Urothelium cell line (cell line): ENCODE measurements at places on chromosomes 1 and 21.

GRCh38 chr1:246724016-246724730, at the start of gene SCCPDH:
SCCPDH (plus strand) TSS chr1:246724409; CDS start chr1:246724423, 14 bp downstream.
- peak; percentile 91 for DNase-seq

DNA sequence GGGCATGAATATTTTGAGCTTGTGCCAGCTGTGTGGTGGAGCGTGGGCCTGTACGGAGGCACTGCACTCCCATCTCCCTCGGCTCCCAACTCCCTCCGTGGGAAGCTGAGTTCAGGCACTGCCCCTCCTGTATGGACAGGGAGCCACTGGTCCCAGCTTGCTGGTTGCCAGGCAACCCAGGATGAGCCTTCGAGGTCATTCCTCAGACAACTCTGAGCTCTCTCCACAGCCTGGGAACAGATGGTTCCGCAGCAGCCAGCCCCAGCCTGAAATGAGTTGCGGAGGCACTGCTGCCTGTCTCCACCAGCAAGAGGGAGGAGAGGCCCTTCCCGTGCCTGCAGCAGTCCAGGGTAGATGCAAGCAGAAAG, 58.4 kb upstream of the TENT5B start:
- DNase-seq: no peak

GRCh38 chr1:103529746-103530145, 4.2 kb downstream of the RNPC3 start:
- no peak for DNase-seq

- peak; percentile 86 for DNase-seq
Measured at GRCh38 chr1:31760471-31761470, 3.4 kb downstream of the ADGRB2 start.

DNA sequence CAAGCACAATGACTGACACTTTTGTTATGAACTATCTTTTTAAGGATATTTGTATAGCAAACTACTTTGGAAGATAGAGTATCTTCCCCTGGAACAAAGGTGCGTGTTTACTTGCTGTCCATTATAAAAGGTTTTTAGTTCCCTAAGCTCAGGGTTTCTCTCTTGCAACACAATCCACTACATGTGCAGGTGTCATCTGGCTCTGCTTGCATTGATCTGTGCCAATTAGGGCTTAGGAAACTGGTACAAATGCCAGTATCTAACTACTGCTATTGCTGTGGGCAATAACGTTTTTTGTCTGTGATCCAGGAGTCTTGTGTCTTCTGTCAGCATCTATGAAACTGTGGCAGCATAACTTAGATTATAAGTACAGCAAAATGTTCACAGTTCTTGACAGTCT, 68.3 kb upstream of the ABCD3 start:
- no peak for DNase-seq
